ENCODE measurements at places on chromosomes 7 and 10.

DNA sequence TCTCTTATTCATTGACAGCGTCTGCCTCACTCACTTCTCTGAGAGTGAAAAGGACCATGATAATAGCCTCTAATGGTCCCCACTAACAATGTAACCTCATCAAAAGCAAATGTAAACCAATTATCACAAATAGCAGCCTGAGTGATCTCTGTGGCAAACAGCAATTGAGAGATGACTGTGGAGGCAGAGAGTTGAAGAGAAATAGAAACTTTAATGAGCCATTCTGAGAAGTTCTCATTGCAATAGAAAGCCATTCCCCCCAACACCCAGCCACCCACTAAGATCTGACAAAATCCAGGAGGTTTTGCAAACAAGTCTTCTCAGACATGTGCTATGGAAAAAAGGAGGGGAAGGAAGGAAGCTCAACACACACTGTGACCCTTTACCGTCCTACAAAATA, 44.2 kb upstream of the RNF148 start:
- DNase-seq, result no peak

GRCh38 chr7:54946271-54946670, 72.5 kb upstream of the EGFR start:
- no peak for DNase-seq

GRCh38 chr10:70513848-70514309, 35.3 kb downstream of the PALD1 start:
- no peak for DNase-seq

GRCh38 chr10:123421461-123421860, 244.7 kb upstream of the GPR26 start:
- no peak for DNase-seq

DNA sequence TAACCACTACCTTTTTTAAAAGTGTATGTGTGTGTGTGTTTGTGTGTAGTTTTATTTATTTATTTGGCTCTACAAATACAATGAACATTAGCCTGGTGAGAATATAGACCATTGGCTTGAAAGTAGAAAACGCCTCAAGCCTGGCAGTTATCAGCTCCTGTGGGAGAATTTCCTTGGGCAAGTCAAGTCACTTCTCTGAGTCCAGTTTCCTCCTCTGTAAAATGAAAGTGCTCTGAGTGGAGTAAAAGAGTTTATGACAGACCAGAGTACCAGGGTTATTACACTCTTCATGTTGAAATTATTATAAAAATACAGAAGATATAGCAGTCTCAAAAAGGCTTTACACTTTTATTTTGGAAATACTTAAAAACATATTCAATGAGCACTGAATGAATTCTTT, 10.1 kb upstream of the RHOBTB1 start:
- DNase-seq, result no peak

- no peak for DNase-seq
Observed at GRCh38 chr7:149479568-149479967, 18.0 kb downstream of the ZNF746 start.

- DNase-seq, result no peak
Observed at GRCh38 chr7:141074162-141074991, 513 bp downstream of the TMEM178B start.

DNA sequence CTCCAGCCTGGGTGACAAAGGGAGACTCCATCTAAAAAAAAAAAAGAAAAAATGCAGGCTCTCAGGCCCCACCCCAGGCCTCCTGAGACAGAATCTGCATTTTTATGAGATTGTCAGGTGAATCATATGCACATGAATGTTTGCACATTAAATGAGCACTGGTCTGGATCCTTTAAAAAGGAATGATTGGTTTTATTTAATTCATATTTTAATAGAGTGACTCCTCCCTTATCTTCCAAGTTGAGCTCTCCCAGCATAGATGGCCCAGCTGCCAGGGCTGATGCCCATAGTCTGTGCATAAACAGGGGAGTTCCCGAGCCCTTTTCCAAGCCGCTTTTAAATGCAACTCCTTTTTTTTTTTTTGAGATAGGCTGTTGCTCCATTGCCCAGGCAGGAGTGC, 28.5 kb downstream of the CUX1 start:
- no peak for DNase-seq

DNA sequence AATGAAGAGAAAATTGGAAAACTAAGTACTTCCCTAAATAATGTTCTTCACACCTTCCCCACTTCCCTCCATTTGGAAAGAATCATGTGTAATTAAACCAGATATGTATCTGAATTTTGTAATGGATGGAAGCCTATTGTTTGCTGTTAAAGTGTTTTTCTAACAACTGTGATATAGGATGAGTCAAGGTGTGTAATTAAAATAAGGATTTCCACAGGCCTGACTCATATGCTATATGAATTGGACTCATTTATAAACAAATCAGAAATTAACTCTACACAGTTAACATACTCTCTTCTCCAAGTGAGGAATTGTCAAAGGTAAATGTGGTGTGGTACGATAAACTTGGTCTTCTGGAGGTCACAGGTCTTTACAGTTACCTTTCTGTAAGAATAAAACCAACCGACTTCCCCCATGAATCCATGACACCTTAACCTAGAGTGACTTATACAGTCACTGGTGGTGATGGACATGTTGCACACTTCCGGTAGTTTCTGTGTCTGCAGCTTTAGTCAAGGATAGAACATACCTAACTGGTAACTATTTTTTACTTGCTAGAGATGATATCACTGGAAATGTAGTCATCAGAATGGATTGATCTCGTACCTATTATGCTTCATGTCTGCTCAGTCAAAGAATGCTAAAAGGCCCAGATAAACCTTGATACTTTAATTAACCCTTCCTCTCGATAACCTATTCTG, 12.8 kb downstream of the PNLIPRP3 start:
- no peak for DNase-seq

DNA sequence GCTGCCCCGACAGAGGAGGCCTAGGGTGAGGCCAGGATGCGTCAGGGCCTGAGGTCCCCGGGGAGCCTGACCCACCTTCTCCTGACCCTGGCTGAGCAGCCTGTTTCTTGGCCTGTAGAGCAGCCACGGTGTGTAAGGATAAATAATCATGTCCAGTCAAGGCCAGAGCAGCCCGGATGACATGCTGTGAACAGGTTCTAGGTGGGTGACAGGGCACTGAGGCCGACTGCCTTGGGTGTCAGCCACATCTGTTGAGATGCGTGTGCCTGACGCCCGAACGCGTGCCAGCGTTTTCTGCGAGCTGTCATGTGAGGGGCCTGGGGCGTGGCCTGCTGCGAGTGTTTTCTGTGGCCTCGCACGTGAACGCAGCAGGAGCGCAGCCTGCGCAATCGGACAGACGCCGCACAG, 118.3 kb downstream of the FAM53B start:
- no peak for DNase-seq

GRCh38 chr10:64344211-64344610, 823.0 kb downstream of the REEP3 start:
- no peak for DNase-seq

GRCh38 chr7:107118109-107118900, 50.5 kb upstream of the HBP1 start:
- DNase-seq, result no peak

- no peak for DNase-seq
Observed at GRCh38 chr7:143485500-143485899, 7.8 kb downstream of the TAS2R41 start.

GRCh38 chr10:35641676-35642034, 441 bp downstream of the FZD8 start:
- no peak for DNase-seq

DNA sequence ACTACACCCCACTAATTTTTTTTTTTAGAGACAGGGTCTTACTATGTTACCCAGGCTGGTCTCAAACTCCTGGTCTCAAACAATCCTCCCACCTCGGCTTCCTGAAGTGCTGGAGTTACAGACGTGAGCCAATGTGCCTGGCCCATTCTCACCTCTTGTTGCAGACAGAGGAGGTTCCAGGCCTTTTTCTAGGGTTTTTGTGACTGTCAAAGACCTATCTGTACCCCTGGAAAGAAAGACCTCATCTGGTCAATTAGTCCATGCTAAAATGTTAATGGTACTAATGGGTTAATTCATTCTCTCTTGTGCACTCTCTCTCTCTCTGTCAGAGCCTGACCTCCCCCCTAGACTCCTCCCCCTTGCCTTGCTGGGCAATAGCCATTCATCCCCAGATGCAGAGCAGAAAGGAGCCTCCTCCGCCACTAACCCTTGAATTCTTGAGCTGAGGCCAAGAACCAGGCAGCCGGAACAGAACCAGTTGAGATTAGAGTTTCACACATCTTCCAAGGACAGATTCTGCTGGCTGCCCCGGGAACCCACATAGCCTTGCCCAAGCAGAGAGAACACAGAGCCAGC, 209.7 kb downstream of the SKIDA1 start:
- no peak for DNase-seq

GRCh38 chr10:86597306-86597705, 57.0 kb upstream of the OPN4 start:
- DNase-seq, result no peak

DNA sequence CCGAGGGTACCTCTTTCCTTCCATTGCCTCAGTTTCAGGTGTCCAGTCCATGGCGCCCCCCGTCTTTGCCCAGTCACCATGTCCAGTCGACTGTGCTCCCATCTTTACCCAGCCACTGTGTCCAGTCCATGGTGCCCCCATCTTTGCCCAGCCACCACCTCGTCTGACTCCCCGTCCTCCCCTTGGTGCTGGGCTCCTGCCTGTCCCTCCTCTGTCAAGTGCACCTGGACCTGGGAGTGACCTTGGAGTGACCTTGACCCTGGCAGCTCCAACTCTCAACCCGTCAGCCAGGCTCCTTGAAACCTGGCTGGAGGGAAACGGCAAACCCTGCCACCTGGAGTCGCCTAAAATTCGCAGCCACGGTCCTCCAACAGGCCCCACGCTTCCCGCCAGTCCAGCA, 180.2 kb downstream of the ADARB2 start:
- no peak for DNase-seq

DNA sequence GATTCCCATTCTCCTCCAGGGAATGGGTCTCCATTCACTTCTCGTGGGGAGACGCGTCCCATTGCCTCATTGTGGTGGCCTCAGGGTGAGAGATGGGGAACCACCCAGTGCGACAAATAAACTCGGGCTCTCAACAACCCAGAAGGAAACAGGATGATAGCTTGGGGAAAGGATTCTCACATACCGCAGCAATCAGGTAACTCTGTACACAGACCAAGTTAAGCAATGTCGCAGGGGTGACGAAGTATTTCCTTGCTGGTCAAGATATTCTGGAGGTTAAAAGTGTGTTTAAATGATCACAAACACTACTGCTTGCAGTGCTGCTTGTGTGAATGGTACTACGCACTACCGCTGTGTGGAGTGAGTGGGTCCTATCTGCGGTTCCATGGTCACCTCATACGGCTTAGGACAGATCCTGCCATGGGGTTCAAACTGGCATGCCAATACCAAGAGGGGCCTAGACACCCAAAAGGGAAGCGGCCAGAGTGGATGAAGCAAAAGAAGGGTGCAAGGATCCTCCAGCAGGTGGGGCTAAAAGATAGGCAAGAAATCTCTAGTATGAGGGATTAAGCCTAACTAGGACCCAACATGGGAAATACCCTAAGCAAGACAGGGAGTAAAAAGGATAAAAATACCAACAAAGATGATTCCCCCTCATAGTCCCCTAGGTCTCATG, 143.8 kb upstream of the TMEM106B start:
- no peak for DNase-seq

DNA sequence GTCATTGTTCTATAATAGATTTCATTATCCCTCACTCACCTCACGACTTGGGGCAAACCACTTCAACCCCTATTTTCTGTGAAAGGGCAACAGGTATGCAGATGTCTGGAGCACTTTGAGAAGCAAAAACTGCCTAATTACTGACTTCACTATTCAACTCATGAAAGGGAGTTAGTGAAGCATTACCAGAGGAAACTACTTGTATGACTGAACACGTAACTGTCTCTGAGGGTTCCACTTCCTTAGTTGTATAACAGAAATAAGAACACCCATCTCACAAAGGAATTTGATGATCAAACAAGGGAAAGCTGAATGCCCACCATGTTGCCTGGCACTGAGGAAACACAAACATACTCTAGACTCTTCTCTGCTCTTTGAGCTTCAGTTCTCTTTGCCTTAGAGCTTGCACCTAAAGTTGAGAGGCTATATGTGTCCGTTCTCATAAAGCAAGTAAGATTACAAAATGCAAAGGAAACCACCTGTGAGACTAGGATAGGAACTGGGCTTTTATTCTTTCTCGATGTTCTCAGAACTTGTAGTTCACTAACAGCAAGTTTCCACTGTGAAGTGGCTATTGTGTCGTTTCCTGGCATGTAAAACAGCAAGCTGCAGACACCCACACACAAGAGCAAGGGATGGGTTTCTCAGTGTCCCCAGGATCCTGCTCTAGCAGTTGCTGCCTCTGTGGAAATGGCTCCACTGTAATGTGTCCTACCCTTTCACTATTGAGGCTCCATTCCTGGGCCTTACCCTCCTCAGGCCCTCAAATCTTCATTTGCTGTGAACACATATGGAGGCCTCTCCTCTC, 2.6 kb downstream of the TMEM243 start:
- DNase-seq, result no peak

- DNase-seq, result no peak
Observed at GRCh38 chr10:98460837-98461499, 14.2 kb upstream of the HPS1 start.

- no peak for DNase-seq
Observed at GRCh38 chr7:30616318-30616717, 21.6 kb downstream of the GARS1 start.

DNA sequence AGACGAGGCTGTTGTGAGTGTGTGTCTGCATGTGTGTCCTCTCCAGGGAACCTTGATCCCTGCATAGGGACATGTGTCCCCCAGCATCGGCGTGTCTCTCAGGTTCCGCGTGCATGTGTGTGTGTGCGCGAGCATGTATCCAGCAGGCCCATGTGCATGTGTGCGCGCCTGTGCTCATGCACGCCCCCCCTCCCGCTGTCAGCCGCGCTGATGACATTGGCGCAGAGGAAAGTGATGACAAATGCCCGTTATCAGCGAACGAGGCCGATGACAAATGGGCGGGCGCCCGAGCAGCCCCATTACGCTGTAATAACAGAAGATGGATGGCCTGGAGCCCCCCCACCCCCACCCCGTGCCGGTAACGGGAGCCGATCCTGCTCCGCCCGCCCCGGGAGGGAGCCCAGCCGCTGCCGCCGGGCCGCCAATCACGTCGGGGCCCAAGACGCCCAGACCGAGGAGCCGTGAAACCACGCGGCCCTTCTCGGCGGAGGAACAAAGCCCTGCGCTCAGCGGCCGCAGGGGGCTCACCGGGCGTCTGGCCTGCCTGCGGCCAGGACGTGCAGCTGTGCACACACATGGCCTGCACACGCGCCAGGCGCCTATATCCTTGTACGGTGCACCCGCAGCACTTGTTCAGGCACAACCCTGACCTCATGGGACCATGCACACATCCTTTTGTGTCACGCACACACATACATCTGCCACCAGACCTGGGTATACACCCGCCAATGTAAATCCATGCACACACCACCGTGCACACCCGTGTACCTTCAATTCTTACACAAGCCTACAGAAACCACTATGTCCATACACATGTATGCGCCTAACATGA, 21.5 kb downstream of the POLL start:
- DNase-seq, result no peak
